ENCODE measurements at places on chromosomes 11 and 22.

DNA sequence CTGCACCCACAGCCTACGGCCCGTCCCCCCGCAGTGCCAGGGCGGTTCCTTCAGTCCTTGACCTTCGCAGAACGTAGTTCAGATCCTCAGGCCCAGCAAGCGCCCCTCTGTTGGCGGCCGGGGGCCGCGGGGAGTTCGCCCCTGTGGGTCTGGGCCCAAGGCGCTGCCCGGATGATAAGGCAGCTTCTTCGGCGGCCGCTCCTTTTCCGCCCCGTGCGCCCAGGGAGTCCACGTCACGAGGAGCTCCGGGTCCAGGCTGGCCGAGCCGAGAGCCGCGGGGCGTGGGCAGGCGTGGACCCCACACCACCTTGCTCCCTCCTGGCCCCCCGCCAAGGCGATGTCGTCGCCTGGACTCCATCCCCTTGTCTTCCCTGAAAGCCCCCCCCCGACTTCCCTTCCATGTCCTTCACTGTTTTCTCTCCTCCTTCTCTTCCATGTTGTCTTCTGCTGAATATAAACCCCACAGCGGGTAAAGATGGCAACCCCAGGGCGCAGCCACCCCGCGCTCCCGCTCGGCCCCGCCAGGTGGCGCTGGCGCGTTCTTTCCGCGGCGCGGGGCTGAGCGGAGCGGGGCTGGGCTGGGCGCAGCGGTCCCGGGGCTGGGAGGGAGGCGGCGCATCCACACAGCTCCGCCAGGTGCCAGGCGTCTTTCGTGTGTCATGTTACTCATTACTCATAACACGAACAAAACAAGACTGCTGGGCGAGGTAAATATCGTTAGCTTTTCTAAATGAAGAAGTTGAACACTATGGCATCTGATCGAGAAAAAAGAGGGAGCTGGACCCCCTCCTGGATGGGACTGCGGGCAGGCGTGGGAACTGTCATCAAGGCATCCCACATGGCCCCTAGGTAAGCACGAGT, 321.0 kb downstream of the NTM start:
- peak; percentile 26 for DNase-seq

- no peak for DNase-seq
These were observed 67.7 kb downstream of the CELSR1 start for GRCh38 chr22:46469711-46470110.

GRCh38 chr11:65814131-65814985, 19.4 kb upstream of the SNX32 start:
- no peak for DNase-seq

DNA sequence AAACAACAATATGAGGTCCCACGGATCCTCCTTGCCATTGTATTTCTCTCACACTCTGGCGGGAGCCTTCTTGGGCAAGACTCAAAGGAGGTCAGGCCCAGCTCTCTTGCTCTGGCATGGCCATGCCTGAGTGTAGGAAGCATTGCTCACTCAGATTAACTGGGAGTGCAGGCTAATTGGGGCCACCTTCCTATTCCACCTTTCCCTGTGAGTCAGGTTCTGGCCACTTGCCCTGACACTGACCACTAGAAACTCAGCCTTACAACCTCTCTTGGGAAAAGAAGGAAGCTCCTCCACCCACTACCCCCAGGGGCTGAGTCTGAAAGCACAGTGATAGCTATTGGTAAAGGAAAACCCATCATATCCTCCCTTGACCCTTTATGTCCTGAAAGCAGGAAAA, 121.8 kb upstream of the NTM start:
- no peak for DNase-seq

DNA sequence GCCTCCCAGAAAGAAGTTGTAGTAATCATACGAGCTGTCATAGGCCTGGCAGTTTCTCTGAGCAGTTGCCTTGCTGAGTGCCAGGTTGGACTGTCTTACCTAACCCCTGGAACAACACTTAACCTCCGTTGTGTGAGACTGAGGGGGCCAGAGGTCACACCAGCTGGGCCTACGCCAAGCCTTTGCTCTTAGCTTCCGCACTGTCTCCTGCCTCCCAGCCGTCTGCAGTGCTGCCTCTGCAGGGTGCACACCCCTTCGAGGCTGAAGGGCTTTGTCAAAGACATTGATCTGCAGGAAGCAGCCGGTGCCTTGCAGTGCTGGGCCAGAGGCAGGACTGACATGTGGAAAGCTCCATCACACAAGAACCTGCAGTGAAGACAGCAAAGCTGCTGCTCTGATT, 16.7 kb downstream of the TAB1 start:
- DNase-seq = no peak

DNA sequence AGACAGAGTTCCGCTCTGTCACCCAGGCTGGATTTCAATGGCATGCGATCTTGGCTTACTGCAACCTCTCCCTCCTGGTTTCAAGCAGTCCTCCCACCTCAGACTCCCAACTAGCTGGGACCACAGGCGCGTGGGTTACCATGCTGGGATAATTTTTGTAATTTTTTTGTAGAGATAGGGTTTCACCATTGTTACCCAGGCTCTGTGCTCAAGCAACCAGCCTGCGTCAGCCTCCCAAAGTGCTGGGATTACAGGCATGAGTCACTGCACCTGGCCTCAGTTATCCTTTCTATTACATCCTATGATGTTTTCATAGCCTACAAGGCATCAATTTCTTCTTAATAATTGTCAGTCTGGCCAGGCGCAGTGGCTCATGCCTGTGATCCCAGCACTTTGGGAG, 36.5 kb downstream of the LRRC74B start:
- no peak for DNase-seq

DNA sequence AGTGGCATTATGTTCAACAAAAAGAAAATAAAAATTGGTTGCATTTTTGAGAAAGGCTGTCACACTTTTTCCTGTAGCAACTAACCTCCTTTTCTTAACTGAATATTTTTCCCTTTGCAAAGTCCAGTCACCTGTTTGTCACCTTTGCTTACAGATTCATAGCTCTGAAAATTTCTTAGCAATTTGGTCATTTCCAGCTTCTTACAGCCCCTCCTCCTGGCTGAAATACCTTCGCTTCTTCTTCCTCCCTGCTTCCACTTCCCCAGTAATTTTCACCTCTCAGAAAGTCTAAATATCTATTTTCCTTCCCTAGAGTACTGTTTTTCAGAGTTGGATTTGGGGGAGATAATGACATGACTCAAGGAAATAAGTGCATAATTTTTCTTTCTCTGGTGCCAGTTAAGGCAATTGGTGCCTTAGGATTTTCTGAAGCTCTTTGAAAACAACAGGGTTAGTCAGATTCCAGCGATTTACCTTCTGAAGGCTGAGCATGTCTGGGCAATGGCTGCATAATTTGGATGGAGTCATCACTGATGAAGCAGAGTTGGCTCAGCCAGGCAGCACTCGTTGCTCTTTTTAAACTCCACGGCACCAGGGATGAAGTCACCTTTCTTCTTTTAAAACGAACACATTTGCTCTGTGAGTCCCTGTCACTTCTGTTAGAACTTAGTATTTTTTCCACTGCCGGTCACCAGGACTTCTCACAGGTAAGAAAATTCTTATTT, 62.1 kb upstream of the AMOTL1 start:
- no peak for DNase-seq

DNA sequence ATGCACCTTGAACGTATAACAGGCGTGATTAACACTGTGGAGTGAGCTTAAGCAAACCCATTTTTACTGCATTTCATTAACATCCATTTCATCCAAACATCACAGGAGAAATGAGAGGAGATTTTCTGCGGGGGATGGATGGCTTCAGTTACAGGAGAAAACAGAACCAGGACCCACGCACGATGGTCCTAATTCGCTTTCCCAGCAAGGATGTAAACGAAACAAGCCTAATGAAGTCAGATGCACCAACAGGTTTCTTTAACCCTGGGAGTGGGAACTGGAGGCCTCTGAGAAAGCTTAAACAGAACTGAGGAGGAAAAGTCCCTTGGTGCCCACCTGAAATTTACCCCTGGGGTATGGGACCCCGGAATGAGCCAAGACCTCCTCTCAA, 2.7 kb downstream of the CADM1 start:
- no peak for DNase-seq

DNA sequence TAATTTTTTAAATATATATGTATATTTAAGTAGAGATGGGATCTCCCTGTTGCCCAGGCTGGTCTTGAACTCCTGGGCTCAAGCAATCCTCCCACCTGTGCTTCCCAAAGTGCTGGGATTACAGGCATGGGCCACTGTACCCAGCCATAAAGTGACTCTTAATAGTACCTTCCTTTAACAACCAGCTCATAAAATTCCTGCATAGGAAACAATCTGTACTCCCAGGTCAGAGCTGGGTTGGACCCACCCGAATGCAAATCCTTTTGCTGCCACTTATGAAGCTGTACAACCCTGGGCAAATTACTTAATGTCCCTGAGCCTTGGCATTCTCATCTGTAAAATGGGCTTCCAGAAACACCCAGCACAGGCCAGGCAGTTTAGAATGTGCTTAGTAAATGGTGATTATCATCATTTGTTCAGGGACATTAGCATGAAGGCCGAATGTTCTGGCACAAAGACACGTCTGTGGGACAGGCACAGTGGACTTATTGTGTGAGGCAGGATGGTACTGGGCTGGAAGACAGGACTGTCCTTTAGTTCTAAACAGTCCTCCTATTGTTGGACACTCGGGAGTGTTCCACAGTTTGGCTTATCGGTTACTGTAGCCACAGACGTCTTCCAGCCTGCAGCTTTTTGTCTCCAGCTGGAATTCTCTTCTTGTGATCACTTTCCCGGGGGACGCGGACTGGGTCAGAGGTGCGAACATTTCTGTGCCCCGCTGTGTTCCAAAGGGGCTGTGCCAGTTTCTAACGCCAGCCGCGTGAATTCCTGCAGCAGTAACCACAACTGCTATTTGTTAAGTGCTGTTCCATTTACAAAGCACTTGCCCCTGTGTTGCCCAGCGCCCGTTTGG, 6.0 kb downstream of the PDXP start:
- DNase-seq = no peak

GRCh38 chr22:39169797-39170466, 17.5 kb upstream of the CBX7 start:
- DNase-seq = no peak

GRCh38 chr11:10818594-10818993, 9.9 kb upstream of the EIF4G2 start:
- DNase-seq = no peak

- DNase-seq = no peak
These were observed 62.1 kb downstream of the FAT3 start for GRCh38 chr11:92286709-92287108.

GRCh38 chr11:115996808-115997188, 492.6 kb upstream of the CADM1 start:
- DNase-seq = no peak

GRCh38 chr11:56906683-56907148, 82.0 kb upstream of the OR5AK2 start:
- no peak for DNase-seq

GRCh38 chr22:45335021-45335818, 25.5 kb downstream of the FAM118A start:
- DNase-seq = no peak

DNA sequence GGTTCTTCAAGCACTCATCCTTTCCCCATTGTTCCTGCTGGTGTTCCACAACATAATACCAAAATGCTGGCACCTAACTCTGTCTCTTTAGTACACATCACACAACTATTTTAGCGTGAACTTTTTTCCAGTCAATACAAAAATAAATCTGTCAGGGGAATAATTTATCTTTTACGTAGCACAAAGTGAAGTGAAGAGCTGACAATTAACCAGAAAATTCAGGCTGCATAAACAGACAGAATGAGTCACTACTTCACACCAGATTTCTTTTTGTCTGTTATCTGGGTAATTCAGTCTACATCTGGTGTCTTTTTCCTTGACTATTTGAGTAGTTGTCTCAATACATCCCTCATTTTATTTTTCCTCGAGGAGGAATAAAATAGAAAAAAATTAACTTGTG, 7.9 kb upstream of the ETS1 start:
- no peak for DNase-seq

- DNase-seq = no peak
These were observed 146.0 kb downstream of the BBOX1 start for GRCh38 chr11:27186580-27186979.

GRCh38 chr11:60504219-60504905, 10.8 kb upstream of the MS4A13 start:
- DNase-seq = no peak

- DNase-seq = peak; percentile 25
These were observed at the start of gene ARHGAP8 for GRCh38 chr22:44752285-44753188. ARHGAP8 (plus strand) TSS chr22:44752575; CDS start chr22:44786528, 33,953 bp downstream.

GRCh38 chr11:84146826-84147225, 860.7 kb upstream of the CCDC90B start:
- DNase-seq = no peak

GRCh38 chr11:134988495-134988894, 576.5 kb upstream of the B3GAT1 start:
- DNase-seq = no peak

GRCh38 chr11:44226945-44227344, 83.0 kb downstream of the ALX4 start:
- no peak for DNase-seq

GRCh38 chr11:69985331-69985640, 92.8 kb upstream of the ANO1 start:
- no peak for DNase-seq

DNA sequence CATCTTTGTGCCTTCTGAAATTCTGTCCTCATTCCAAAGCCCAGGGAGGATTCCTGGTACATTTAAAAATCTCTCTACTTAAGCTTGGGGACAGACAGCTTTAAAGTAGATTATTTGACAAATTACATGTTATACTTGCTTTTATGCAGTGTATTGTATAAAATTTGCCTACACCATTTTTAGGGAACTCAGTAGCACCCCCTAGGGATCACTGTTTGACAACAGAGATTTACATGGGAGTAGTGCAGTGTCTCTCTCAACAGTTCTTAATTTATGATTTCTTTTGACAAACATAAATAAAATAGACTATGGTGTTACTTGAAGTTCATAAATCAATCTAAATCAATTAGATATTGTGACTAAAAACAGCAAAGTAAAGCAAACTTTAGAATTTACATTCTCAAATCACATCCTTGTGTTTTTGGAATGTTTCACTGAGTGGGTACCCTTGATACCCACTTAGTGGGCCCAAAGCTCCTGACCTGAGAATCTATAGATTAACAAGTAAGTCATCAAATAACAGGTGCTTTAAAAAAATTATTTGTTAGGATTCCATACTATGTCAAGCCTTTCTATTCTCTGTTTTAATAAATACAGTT, 428.8 kb downstream of the DYNC2H1 start:
- no peak for DNase-seq

- DNase-seq = no peak
These were observed 49.7 kb downstream of the CADM1 start for GRCh38 chr11:115454525-115454924.

DNA sequence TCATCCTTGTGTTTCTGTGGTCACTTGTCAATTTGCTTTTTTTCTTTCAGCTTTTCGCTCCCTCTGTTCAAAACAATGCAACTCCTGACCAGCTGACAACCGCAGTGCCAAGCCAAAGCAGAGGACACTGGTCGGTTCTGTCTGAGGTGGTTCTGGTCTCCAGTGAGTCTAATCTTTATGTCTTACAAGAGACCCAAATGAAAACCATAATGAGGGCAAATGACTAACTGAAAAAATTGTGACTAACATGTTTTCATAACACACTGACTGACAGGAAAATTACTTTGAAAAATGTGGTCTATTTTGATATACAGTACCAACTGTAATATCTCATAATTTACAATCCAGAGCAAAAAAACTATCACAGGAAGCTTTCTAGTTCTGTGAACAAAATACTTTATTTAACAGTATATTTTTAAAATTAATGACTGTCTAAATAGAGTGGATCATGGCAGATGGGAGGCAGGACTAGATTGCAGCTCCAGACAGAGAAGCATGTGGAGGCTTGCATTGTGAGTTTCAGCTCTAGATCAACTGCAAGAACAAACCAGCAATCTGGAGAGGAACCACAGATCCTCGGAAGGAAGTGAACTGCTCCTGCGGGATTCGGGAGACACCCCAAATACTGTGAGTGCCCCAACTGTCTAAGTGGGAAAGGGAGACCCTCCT, 311.8 kb downstream of the SBF2 start:
- DNase-seq = no peak
